ENCODE measurements at places on chromosomes 3 and 15.

- DNase-seq: no peak
Measured at GRCh38 chr3:68779261-68779660, 153.1 kb downstream of the TAFA4 start.

DNA sequence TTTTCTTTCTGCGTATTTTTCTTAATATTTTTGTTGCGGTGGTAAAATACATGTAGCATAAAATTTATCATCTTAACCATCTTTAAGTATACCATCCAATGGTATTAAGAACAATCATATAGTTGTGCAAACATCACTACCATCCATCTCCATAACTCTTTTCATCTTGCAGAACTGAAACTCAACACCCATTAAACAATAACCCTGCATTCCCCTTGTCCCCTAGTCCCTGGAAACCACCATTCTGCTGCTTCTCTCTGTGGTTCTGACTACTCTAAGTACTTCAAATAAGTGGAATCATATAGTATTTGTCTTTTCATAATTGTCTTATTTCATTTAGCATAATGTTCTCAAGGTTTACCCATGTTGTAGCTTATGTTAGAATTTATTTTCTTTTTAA, 67.3 kb upstream of the EOMES start:
- DNase-seq: no peak

DNA sequence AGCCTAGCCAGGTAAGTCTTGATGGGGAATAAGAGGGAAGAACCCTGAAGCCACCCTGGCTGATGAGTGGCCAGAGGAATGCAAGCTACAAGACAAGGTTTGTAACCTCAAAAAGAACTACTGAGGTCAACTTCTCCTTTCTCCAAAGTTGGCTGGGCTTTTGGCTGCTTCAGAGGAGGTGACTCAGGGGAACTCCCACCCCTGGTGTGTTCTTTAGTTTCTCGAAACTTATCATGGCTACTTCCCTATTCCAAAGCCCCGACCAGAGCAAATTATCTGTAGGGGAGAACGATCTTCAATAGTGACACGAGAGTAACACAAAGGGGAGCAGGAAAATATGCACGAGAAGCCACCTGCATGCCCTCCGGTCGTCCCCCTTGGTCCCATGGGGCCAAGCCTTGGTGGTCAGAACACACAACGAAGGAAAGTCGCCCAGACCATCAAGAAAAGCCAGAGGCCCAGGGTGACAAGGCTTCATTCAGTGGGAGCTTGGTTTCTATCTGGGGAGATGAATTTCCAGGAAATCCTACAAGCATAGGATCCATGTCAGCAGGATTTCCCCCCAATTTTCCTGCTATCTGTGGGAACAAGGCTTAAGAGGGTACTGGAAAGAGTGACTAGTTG, 6.5 kb upstream of the BCL2A1 start:
- peak; percentile 27 for DNase-seq

- DNase-seq: no peak
Measured at GRCh38 chr3:138761002-138761401, 73.7 kb downstream of the PIK3CB start.

DNA sequence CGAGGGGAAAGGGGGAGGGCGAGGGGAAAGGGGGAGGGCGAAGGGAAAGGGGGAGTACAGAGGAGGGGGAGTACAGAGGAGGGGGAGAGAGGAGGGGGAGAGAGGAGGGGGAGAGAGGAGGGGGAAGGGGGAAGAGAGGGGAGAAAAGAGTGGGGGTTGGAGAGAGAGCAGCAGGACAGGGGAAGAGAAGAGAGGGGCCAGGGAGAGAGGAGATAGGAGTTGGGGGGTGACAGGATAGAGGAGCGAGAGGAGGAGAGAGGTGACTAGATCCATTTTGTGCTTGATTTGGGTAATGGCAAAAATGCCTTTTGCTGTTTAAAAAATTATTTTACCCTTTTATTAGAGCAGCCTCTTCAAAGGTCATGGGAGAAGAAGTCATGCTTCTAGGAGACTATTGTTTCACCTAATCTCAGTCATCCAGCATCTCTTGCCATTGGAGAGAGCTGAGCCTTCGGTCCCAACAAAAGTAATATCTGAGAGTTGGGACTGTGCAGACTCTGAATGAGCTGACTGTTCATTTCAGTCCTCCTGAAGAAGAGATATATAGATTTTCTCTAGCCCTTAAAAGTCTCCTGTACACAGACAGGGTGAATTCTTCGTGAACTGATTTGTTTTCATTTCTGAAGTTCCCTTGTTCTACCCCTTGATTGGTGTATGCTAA, 15.1 kb upstream of the TOP2B start:
- DNase-seq: no peak

DNA sequence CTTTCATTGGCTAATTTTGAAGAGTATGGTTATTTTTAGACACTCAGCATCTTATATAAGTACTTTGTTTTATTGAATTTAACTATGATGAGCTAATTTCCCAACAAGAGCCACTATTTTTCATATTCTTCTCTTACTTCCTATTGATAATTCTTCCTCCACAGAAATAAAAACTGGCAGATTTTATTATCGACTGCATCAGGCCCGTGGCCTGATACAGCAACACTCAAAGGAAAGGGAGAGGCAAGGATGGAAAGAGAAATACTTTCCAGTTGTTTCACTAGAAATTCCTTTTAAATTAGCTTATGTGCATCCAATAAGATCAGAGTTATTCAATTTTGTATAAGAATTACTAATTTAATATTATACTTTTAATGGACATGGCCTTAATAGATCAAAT, 886.3 kb downstream of the ROBO1 start:
- no peak for DNase-seq

DNA sequence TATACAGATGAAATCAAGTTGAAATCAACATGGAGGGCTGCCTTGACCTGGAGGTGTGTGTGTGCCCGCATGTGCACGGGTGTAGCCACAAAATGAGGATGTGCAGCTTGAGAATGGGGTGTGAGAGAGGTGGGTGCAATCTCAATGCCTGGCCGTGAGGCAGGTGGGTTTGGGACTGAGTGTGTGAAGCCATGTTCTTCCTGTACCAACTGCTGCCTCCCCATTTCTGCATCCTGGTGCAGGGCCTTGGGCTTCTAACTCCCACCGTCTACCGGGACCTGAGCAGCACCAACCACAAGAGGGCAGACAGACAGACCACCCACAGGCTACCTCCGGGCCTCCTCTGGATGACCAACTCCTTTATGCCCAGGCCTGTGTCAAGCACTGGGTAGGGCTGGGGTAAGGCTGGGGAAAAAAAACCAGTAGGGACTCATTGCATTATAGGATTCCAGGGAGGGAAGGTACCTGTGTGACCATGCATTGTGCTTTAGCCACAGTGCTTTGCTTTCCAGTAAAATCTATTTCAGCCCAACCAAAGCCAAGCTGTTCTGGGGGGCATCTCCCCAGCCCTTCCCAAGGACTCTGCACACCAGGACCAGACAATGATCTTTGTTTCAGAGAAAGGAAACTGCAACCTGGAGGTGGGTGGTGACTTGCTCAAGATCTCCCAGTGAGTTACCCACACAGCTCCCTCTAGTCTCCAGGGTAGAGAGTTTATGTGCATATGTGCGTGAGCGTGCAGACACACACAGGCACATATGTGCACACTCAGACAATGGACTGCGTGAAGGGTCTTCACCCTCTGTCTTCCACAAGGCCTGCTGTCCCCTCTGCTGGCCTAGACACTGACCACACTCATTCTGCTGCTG, 162.2 kb upstream of the TLE3 start:
- no peak for DNase-seq

DNA sequence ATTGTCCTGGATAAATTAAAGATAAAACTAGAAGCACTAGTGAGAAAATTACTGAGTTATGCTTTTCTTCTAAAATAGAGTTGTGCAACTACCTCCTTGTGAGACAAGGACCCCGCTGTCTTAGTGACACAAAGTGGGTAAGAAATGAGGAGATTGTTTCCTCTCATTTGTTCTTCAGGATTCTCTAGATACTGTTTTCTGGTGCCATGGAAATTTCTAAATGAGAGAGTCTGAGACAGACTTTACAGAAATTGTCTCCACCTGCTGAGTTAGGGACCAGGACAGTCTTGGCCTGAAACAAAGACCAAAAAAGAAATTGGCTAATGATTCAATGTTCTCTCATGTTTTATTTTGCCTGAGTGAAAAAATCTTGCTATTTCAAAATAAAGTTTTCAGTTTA, 427.5 kb downstream of the TUSC7 start:
- DNase-seq: no peak

DNA sequence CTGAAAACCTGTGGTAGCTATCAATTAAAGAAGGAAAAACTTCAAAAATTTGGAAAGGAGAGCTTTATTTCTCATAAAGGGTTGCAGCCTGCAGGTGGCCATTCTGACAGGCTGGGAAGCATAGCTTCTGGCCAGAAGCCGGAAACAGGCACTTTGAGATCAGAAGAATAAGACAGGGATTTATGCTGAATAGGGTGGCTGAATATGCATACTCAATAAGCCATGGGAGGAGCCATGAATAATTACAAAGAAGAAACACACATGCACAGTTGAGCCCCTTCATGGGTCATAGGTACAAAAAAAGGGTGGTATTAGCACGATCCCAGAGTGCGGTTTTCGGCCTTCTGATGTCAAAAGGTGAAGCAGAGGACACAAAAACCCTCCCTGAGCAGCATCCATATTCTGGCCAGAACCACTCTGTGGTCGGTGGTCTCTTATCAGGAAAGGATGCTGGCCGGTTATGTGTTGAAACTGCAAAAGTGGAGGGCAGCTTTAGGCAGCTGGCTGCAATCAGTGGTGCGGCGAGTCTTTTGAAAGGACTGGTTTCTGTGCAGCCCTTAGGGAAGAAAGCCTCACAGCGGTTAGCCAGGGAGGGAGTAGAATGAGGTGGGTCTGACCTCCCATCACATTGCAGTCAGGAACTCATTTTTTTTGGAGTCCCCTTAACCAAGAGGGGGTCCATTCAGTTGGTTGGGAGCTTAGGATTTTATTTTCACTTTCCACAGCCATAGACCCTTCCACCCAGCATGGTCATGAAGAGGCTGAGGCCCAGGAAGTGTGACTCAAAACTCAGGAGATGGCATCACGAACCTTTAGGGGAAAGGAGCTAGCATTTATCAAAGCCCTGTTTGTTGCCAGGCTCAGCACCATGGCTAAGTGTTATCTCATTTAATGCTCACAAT, 34.7 kb upstream of the CCDC174 start:
- peak; percentile 59 for DNase-seq

DNA sequence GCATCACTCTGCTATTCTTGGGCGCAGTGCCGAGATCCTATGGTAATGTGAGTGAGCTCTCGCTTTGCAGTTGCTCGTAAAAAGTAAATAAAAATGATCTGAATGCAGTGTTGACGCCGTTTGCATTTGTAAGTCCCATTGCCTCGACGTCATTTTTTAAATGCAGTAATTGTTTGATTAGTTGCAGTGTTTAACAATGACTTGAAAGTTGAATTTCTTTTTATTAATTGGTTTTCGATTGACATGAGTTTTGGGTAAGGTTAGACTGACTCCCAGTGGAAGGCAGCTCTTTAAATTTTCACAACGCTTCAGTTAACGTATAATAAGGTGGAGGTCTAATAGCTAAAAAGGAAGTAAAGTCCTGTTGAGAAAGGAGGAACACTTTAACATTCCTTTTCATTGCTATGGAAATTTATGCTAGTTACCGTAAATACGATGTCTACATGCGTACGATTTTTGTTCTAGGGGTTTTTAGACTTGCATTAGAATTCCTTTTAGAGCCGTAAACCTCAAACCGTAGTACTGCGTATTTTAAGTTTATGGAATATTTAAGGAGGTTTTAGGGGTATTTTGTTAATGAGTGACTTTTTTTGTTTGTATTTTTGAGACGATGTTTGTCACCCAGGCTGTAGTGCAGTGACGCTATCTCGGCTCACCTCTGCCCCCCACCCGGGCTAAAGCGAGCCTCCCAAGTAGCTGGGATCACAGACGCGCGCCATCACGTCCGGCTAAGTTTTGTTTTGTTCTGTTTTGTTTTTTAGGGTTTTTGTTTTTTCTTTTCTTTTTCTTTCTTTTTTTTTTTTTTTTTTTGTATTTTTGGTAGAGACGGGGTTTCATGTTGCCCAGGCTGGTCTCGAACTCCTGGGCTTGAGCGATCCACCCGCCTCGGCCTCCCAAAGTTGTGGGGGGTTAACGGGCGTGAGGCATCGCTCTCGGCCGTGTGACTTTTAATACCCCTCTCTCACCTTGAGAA, 1.4 kb downstream of the MORF4L1 start:
- DNase-seq: peak; percentile 31

GRCh38 chr3:186320862-186321568, 41.0 kb downstream of the DGKG start:
- DNase-seq: peak; percentile 87

- DNase-seq: no peak
Measured at GRCh38 chr3:126085841-126086240, 1.9 kb upstream of the SLC41A3 start.

GRCh38 chr3:169871129-169871886, 1.6 kb upstream of the LRRC31 start:
- no peak for DNase-seq

- DNase-seq: peak; percentile 19
Measured at GRCh38 chr15:34514251-34514670, 69.2 kb downstream of the GOLGA8B start.

GRCh38 chr15:29924750-29925149, 102.5 kb upstream of the TJP1 start:
- DNase-seq: peak; percentile 81

- no peak for DNase-seq
Measured at GRCh38 chr3:174334111-174334510, 525.0 kb upstream of the NAALADL2 start.

GRCh38 chr15:70650567-70651302, 112.6 kb downstream of the UACA start:
- no peak for DNase-seq

GRCh38 chr3:25783661-25784512, 644 bp upstream of the NGLY1 start:
- DNase-seq: peak; percentile 26

GRCh38 chr15:89499156-89499555, 2.8 kb upstream of the RHCG start:
- DNase-seq: no peak

DNA sequence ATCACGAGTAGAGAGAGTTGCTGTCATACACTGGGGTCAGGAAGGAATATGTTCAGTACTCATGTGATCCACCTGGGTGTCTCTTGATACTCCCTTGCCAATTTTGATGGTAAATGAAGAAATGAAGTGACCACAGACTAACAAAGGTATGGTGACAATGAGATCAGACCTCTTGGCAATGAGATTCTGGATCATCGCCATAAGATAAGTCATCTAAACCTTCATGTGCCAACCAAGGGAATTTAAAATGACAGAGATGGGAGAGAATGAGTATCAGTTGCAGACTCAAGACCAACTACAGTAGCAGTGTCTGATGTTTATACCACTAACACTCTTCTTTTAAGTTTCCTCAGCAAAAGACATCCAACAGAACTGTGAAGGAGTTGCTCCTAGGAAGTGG, 601.0 kb downstream of the MECOM start:
- peak; percentile 56 for DNase-seq
